EL (cell line): ENCODE measurements at places on chromosomes 7 and 10.

GRCh38 chr10:49347827-49348226, 48.1 kb downstream of the DRGX start:
- no peak for DNase-seq

GRCh38 chr7:142540371-142540770, 208.9 kb upstream of the PRSS1 start:
- DNase-seq, result no peak

GRCh38 chr10:116287906-116288501, 15.0 kb upstream of the GFRA1 start:
- DNase-seq, result peak; percentile 67

DNA sequence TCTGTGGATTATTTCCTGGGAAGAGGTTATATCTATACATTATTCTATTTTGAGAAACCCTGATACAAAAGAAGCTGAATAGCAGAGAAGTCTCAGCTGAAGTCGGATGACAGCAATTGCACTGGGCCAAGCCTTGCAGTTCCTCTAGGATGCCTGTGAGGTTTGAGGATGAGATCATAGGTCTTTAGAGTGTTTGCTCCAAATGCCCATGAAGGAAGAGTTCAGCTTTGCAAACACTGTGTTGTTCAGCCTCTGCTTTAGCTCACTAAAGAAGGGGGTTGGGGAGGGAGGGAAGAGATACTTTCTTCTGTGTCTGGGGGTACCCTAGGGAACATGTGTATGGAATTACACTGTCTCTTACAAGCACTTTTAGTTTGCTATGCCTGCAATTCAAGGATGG, 282.5 kb upstream of the NRP1 start:
- no peak for DNase-seq

GRCh38 chr10:97117372-97117771, 68.4 kb downstream of the SLIT1 start:
- no peak for DNase-seq

DNA sequence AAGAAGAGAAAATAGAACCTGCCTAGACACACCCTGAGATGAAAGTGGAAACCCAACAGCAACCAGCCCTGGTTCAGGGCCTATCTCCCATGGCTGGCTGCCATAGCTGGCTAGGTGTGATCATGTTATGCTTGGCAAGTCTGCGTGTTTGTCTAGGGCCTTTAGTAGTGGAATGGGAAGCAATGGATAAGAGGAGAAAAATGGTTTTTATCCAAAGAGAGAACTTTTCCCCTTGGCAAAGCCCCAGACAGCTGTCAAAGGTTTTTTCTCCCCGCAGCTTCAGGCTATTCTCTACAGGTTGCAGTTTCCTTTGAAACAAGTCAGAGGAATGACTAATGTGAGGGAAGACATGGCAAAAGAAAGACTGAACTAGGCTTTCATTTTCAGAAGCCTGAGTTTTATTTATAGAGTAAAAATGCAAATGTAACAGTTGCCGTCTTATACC, 161.5 kb downstream of the SEMA3D start:
- DNase-seq, result no peak

- no peak for DNase-seq
Observed at GRCh38 chr7:142528608-142529408, 220.5 kb upstream of the PRSS1 start.

- DNase-seq, result no peak
Observed at GRCh38 chr10:52609626-52610240, 162.9 kb downstream of the MBL2 start.

GRCh38 chr10:22617516-22617915, 96.9 kb downstream of the PIP4K2A start:
- DNase-seq, result no peak

DNA sequence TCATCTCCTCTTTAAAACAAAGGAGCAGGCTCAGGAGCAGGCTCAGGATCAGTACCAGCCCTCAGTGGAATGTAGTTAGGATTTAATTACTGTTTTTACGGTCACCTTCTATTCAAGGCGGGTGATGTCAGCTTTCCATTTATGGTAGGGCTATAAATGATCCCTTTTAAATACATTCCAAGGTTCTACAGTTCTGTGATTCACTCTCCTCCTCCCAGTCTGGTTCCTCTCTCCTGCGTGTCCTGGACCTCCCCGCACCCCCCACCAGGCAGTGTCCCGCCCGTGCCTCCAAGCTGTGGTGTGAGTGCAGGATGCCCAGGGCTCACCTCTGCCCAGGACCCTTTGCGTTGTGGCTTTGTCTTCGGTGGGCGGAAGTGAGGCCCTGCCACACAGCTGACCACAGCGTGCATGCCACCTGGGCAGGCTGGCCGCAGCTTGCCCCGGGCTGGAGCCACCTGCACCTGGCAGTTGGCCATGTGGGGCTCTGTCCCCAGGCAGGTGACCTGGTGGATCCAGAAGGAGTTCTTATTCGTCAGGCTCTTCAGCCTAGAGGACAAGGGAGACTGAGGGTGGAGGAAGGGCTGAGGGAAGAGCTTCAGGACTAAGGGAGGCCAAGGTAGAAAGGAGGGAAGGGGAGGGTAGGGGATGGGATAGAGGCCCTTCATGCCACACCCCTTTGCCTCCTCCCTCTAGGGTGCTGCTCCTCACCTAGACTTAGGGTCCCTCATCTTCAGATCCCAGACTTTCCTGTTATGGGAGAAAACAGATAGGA, 9.1 kb downstream of the LOXL4 start:
- peak; percentile 31 for DNase-seq

- peak; percentile 66 for DNase-seq
Observed at GRCh38 chr10:114577133-114577532, 80.9 kb downstream of the ABLIM1 start.

DNA sequence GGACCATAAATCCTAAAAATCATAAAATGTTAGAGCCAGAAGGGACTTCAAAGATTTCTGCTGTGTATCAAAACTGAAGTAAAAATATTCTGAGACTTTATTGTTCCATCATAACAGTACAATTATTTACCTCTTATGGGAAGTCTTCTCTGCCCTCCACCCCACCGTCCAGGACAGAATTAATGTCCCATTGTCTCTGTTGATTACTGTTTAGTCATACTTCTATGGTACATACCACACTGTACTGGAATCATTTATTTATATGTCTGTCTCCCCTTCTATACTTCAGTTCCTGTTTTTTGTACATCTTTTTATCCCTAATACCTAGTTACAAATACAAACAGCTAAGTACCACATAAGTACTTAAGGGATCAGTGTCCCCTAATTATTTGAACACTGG, 91.4 kb upstream of the CAPZA2 start:
- no peak for DNase-seq

- DNase-seq, result no peak
Observed at GRCh38 chr10:92200564-92200963, 90.3 kb downstream of the CPEB3 start.
